MM.1S (cell line): ENCODE measurements at places on chromosomes 12 and 14.

- H3K36me3 ChIP-seq = no peaks in the 10 kb centered on the region
- H3K4me1 ChIP-seq = no peaks in the 10 kb centered on the region
- no peaks in the 10 kb centered on the region for H3K27me3 ChIP-seq
- no peak overlapping the region for H3K27ac ChIP-seq
- no peak overlapping the region for H3K4me3 ChIP-seq
- DNase-seq = no peak
Observed at GRCh38 chr12:112855375-112855774, 51.4 kb upstream of the OAS1 start.

DNA sequence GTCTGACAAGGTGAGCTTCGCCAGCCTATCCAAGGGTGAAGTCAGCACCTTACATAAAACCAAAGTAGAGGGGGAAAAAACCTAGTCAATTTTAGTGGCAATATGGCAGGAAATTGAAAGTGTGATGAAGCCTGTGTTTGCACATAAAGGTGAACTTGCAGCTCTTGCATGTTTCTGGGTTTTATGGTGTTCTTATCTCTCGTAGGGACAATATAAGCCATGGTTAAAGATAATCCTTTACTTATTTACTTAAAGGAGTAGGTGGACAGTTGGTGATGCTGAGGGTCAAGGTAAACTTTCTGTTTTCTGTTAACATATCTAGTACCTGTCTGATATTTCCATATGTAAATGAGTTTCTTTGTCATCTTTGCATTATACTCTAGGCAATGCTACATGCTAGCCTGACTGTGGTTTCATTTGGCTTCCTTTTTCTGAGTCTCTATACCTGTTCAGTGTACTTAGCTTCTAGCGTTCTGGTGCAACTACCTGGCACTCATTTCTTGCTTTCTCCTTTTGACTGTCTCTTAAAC lies 32.8 kb downstream of the CCDC91 start:
- H3K27ac ChIP-seq = peak overlapping the region; percentile 25; the same call in 1 of the 2 replicates
- H3K4me1 ChIP-seq = peaks cover 34% of the 10 kb centered on the region
- H3K36me3 ChIP-seq = no peaks in the 10 kb centered on the region
- 0 out of 2 replicates have a peak overlapping the region, but pooled peaks have one; percentile 6 for H3K4me3 ChIP-seq

GRCh38 chr12:62044450-62045135 lies 215.6 kb upstream of the USP15 start:
- H3K4me1 ChIP-seq = no peaks in the 10 kb centered on the region
- no peak for DNase-seq
- H3K27me3 ChIP-seq = no peaks in the 10 kb centered on the region
- H3K36me3 ChIP-seq = no peaks in the 10 kb centered on the region
- no peak overlapping the region for H3K27ac ChIP-seq

DNA sequence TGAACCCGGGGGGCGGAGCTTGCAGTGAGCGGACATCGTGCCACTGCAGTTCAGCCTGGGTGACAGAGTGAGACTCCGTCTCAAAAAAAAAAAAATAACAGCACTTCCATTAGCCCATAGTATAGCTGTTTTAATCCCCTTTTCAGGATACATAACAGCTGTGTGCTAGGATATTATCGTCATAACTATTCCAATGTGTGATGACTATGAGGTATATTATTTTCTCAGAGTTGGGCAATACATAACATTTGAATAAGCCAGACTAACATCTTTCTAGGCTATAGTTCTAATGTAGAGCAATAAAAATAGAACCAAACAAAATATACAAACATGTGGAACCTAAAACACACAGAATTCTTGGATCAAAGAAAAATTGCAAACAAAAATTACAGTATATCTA lies 57.1 kb downstream of the MARK3 start:
- no peak for DNase-seq
- no peaks in the 10 kb centered on the region for H3K36me3 ChIP-seq
- H3K4me1 ChIP-seq = no peaks in the 10 kb centered on the region
- H3K27me3 ChIP-seq = no peaks in the 10 kb centered on the region
- no peak overlapping the region for H3K4me3 ChIP-seq

GRCh38 chr12:40106202-40106533 lies 287 bp upstream of the SLC2A13 start:
- H3K36me3 ChIP-seq = no peaks in the 10 kb centered on the region
- no peak overlapping the region for H3K27ac ChIP-seq
- 0 out of 2 replicates have a peak, but pooled peaks cover 3% of the 10 kb centered on the region for H3K4me1 ChIP-seq
- no peak for DNase-seq
- no peaks in the 10 kb centered on the region for H3K27me3 ChIP-seq

- H3K4me1 ChIP-seq = no peaks in the 10 kb centered on the region
- no peaks in the 10 kb centered on the region for H3K36me3 ChIP-seq
- H3K27me3 ChIP-seq = peaks cover 17% of the 10 kb centered on the region
- DNase-seq = no peak
Observed at GRCh38 chr14:100786131-100786530, 39.8 kb upstream of the MEG3 start.

DNA sequence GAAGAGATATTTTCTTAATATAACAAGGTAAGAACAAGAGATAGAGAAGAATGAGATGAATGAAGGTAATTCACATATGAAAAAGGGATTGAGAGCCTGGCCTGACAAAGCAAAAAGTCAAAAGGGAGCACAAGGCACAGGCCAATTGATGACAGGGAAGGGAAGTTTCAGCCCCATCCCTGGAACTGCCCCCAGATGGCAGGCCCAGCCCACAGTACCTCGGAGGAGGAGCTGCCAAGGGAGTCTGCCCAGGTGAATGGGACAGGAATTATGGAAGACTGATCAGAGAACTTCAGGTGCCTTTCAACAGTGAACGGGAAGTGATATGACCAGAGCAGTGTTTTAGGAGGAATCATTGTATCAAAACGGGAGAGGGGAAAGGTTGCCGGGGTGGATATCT lies 15.7 kb downstream of the SNRPF start:
- H3K36me3 ChIP-seq = no peaks in the 10 kb centered on the region
- DNase-seq = no peak
- H3K27me3 ChIP-seq = no peaks in the 10 kb centered on the region
- H3K4me3 ChIP-seq = no peak overlapping the region

DNA sequence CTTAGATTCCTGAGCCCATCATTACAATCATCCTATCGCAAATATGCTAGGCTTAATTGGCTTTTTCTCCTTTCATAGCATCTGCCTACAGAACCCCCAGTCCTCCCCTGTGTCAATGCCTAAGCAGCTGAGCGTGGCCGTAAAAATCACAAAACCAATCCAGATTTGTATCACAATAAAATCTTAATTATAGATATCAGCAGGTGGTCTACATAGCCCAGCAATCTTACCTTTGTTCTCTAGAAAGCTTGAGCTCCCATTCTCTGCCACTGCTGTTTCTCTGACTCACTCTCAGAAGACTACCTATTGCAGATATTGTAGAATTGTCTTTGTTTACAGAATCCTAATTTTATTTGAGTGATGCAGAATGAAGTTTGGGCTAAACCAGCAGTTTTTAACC lies 37.9 kb upstream of the PPM1A start:
- no peaks in the 10 kb centered on the region for H3K4me1 ChIP-seq
- no peak overlapping the region for H3K27ac ChIP-seq
- no peak overlapping the region for H3K4me3 ChIP-seq
- H3K36me3 ChIP-seq = no peaks in the 10 kb centered on the region
- H3K27me3 ChIP-seq = no peaks in the 10 kb centered on the region

DNA sequence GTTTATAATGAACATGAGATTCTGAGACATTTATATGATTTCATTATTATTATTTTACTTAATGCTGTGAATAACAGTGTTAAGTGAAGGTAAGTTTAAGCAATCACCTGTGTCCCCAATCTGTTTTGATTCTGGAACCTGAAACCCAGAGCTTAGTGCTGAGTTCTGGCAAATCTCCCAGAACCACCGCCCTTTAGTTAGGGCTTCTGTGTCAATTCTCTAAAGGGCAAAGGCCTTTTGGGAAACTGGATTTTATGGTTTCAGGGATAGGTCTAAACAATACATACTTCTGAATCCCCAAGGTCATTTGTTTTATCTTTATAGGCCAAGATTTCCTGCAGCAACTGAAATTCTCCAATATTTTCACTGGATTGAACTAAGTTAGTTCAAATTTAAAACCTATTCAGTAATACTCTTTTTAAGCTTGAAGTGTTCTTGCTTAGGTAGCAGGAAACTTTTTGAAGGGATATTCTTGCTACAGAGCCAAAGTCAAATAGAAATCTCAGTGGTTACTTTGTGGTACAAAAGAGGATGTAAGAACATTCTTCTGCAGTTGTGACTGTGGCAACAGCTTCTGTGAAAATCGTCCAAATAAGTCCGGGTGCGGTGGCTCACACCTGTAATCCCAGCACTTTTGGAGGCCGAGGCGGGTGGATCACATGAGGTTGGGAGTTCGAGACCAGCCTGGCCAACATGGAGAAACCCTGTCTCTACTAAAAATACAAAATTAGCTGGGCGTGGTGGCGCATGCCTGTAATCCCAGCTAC lies 10.0 kb upstream of the PKP2 start:
- no peaks in the 10 kb centered on the region for H3K27me3 ChIP-seq
- no peaks in the 10 kb centered on the region for H3K36me3 ChIP-seq
- H3K27ac ChIP-seq = peak overlapping the region; percentile 87
- peaks cover 49% of the 10 kb centered on the region for H3K4me1 ChIP-seq
- DNase-seq = peak; percentile 96

GRCh38 chr14:57380935-57381334 lies 9.5 kb upstream of the NAA30 start:
- H3K4me3 ChIP-seq = no peak overlapping the region
- no peaks in the 10 kb centered on the region for H3K27me3 ChIP-seq

GRCh38 chr12:85765453-85765869 lies 70.7 kb downstream of the RASSF9 start:
- no peak for DNase-seq
- no peaks in the 10 kb centered on the region for H3K27me3 ChIP-seq
- no peak overlapping the region for H3K27ac ChIP-seq
- H3K36me3 ChIP-seq = no peaks in the 10 kb centered on the region

DNA sequence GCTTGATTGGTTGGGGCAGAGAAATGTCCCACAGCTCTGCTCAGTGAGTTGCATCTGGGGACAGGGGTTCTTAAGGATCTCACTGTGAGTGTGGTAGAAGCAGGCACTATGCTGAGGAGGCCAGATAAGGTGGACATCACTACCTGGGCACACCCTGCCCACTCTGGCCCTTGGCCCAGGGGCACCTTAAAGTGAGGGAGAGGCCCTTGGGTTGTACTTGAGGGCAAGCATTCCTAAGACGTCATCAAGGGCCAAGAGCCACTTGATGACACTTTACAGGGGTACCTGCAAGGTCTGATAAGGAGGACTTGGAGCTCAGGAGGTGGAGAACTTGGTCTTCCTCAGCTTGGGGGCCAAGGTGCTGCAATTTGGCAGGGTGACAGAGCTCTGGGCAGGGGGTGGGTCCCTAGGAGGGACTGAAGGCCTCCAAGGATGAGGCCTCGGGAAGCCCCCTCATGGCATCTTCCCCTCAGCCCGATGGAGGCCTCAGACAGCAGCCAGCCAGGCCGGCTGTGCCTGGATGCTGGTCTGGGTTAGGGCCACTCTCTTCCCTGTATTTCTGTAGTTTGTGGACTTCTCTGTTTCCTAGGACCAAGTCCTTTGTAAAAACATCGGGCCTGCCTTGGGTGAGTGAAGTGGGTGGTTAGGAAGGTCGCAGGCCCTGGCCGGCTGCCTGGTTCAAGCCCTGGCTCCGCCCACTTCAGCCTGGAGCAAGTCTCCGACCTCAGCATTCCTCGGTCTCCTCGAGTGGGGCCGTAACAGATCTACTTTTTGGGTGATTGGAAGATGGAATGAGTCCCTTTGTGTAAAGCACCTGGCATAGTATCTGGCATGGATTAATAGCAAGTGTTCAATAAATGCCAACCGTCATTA lies 24.8 kb downstream of the GPR68 start:
- H3K4me1 ChIP-seq = no peaks in the 10 kb centered on the region
- no peaks in the 10 kb centered on the region for H3K36me3 ChIP-seq
- H3K27ac ChIP-seq = no peak overlapping the region
- no peak for DNase-seq

DNA sequence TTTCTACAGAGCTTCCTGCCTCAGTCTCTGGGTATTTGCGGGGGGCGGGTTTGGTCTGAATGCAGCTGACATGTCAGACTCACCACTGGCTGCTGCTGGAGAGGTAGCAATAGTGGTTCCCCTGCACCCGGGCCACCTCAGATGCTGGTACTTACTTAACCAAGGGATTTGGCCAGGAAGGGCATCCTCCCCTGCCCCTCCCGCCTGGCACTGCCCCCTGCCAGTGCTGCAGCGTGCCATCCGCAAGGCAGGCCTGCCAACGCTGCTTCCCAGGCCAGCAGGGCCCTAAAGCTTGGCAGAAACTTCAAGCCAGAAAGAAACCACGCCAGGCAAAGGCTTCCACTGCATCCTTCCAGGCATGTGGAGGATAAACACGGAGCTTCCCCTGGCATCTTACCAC lies 22.1 kb downstream of the RAB35 start:
- no peak overlapping the region for H3K27ac ChIP-seq
- no peaks in the 10 kb centered on the region; the same call in 1 of the 2 replicates for H3K36me3 ChIP-seq
- H3K4me1 ChIP-seq = no peaks in the 10 kb centered on the region

DNA sequence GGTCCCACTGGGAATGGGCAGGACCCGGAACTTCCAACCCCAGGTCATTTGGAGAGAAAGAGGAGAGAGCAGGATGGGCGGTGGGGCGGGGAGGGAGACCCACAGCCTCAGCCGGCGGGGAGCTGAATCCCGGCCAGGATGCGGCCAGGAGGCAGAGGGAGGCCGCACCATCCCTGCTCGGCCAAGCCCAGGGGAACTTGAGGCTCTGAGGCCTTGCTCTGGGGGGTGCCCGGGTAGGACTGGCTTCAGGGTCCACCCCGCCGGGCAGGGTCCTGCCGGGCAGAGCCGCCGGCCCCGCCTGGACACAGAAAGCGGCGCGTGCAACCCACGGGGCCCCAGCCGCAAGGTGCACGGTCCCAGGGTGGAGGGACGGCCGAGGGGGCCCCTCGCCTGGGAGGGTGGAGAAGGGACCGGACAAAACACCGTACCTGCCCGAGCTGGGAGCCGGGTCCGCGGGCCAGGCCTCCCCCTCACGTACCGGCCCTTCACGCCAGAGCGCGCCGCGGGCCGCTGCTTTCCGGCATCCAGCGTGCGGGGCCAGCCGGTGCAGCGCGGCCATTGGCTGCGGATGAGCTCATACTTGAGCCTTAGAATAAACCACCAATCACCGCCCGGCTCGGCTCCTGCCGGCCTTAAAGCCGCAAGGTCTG lies at the start of gene RPS6KL1:
Gene RPS6KL1 (minus strand): TSS at position 509 of the 650 bp plus-strand sequence. CDS start 1,719 bp downstream, outside the sequence.
- H3K27me3 ChIP-seq = no peaks in the 10 kb centered on the region
- peak; percentile 76 for DNase-seq
- no peak within 1 kb of the TSS for H3K27ac ChIP-seq
- H3K4me1 ChIP-seq = no peaks in the 10 kb centered on the region

DNA sequence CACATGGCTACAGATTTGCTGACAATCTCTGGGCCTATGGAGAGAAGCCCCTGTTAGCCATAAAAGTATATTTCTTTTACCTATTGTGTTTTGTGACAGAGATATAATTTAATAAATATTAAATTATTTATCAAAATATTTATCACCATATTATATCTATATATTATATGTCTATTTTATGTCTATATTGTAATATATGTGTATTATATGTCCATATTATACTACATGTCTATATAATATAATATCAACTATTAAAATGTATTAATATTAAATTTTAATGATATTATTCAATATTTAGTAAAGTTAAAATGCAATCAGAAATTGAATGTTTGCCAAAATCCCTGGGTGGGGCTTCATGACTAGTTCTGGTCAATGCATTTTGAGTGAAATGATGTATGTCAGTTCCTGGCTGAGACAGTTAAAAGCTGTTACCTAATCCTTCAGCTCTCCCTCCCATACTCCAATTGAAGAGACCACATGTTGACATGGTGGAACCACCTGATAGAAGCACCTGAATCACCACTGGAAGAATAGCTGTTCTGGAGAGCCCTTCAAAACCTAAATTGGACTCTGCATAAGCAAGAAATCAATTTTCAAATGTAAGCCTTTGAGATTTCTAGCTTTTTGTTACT lies 357.3 kb upstream of the DDHD1 start:
- no peak for DNase-seq
- no peak overlapping the region for H3K27ac ChIP-seq
- H3K4me1 ChIP-seq = no peaks in the 10 kb centered on the region
- no peaks in the 10 kb centered on the region for H3K36me3 ChIP-seq
